ENCODE measurements at places on chromosomes 3 and 15.

GRCh38 chr3:161042023-161042501, 63.1 kb downstream of the B3GALNT1 start:
- H3K4me1 ChIP-seq, result no peaks in the 10 kb centered on the region
- H3K27ac ChIP-seq, result no peak overlapping the region
- H3K4me3 ChIP-seq, result no peak overlapping the region
- no peaks in the 10 kb centered on the region for H3K36me3 ChIP-seq

DNA sequence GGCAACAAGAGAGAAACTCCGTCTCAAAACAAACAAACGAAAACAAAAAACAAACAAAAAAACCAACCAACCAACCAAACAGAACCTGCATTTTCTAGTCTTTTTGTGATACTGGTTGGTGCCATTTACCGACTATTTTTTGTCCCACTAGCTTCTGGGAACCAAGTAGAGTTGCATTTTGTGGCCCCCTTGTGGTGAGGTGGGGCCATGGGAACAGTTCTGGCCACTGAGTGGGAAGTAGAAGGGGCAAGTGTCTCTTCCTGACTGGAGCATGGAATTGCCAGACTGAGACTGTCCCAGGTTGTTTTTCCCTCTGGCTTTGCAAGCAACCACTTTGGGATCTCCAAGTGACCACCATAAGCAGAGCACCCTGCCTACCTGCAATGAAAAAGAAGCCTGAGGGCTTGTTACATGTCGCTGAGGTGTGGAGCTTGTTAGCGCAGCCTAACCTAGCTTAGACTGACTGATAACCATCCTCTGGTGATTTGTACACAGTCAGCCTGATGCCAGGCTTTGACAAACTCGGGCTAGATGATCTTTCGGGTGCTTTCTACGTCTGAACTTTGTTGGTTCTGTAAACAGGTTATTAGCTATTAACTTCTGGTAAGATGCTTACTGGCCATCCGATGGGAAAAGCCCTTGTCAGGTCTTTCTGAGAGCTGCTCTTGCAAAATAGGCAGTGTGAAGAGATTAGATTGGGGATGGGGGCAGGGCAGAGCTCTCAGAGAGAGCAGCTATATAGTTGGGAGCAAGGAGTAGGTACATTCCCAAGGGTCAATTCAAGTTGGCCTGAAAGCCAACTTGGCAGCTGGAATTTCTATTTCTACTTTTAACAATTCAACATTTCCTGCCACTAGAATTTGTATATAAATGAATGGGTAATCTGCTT, 172.2 kb downstream of the SSR3 start:
- H3K4me3 ChIP-seq, result no peak overlapping the region
- no peaks in the 10 kb centered on the region for H3K36me3 ChIP-seq
- DNase-seq, result no peak
- no peaks in the 10 kb centered on the region for H3K4me1 ChIP-seq
- H3K27ac ChIP-seq, result no peak overlapping the region

- peaks cover 28% of the 10 kb centered on the region for H3K4me1 ChIP-seq
- H3K4me3 ChIP-seq, result no peak overlapping the region
These were observed 76.2 kb upstream of the HERC1 start for GRCh38 chr15:63909819-63910437.

DNA sequence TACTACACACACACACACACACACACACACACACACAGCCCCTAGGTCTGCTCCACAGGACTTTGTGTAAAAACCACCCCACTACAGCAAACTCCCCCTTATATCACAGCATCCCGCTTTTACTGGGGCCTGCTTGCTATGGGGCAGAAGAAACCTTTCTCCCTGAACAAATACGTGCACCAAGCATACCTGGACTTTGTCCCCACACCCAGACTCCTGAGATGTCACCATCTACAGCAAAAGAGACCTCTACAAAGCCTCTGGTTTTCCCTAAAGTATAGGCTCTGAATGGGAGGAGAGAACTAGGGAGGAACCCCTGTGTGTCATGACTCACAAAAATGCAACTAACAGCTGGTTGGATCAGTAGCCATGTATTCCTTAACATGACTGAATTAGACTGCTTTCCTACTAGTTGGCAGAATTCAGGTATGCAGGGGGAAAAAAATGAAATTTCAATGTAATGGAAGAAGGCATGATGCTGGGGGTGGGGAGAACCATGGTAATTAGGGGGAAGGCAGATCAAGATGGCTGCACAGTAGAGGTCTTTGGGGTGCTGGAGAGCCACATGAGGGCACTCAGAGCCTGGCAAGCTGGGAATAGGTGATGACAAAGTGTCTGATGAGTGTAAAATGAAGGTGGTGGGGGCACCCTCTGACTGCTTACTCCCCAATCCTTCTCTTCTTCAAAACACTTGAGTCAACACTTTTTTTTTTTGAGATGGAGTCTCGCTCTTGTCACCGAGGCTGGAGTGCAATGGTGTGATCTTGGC, 45.9 kb downstream of the DAPK2 start:
- H3K4me1 ChIP-seq, result peaks cover 78% of the 10 kb centered on the region
- H3K27ac ChIP-seq, result peak overlapping the region; percentile 80

DNA sequence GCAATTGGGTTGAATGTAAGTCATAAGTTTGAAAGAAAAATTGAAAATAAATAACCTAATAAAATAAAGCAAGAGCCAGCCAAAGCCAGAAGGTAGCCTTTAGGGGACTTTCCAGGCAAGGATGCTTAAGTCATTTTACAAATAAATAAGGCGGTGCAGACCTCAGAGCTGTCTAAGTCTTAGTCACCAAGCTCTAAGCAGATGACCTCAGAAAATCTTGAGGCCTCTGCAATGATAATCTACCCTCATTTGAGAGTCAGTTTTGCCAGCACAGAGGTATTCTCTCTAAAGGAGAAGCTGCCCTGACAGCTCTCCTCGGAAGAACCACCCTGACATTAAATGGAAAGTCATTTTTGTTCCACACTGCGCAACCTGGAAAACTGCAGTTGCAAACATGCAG, 113.9 kb downstream of the OXNAD1 start:
- no peaks in the 10 kb centered on the region for H3K27me3 ChIP-seq
- H3K36me3 ChIP-seq, result peaks cover 7% of the 10 kb centered on the region
- H3K27ac ChIP-seq, result no peak overlapping the region
- DNase-seq, result no peak
- H3K4me1 ChIP-seq, result peaks cover 20% of the 10 kb centered on the region

GRCh38 chr15:85354461-85354860, 25.9 kb upstream of the AKAP13 start:
- no peak for DNase-seq
- H3K27me3 ChIP-seq, result no peaks in the 10 kb centered on the region
- no peak overlapping the region for H3K27ac ChIP-seq
- H3K36me3 ChIP-seq, result no peaks in the 10 kb centered on the region
- no peak overlapping the region for H3K4me3 ChIP-seq

GRCh38 chr15:52060501-52060900, 41.5 kb downstream of the MAPK6 start:
- H3K27ac ChIP-seq, result no peak overlapping the region
- H3K27me3 ChIP-seq, result no peaks in the 10 kb centered on the region
- H3K4me3 ChIP-seq, result no peak overlapping the region
- peaks cover 3% of the 10 kb centered on the region for H3K36me3 ChIP-seq
- H3K4me1 ChIP-seq, result no peaks in the 10 kb centered on the region

- H3K27me3 ChIP-seq, result no peaks in the 10 kb centered on the region
- no peaks in the 10 kb centered on the region for H3K36me3 ChIP-seq
- H3K27ac ChIP-seq, result peak overlapping the region; percentile 64
These were observed 9.1 kb downstream of the LIPC start for GRCh38 chr15:58440922-58441321.

DNA sequence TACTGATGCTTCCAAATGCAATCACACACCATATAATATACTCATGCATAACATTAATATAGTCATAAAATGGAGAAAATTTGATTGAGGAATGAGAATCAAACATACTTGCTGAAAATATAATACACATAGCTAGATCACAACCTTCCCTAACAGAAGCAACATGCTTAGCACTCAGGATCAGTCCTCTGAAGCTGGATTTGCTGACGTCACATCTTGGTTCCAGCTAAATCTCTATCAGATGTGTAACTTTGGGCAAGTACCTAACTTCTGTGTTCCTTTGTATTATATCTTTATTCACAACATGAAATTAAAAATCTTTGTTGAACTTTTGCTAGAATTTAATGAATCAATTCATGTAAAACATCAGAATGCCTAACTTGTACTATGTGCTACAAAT, 263.5 kb downstream of the ZNF385D start:
- no peak for DNase-seq
- H3K36me3 ChIP-seq, result no peaks in the 10 kb centered on the region
- H3K4me1 ChIP-seq, result no peaks in the 10 kb centered on the region

- no peak overlapping the region for H3K27ac ChIP-seq
- H3K4me3 ChIP-seq, result no peak overlapping the region
- no peak for DNase-seq
- no peaks in the 10 kb centered on the region for H3K36me3 ChIP-seq
- no peaks in the 10 kb centered on the region for H3K4me1 ChIP-seq
These were observed 613.1 kb downstream of the SI start for GRCh38 chr3:164465172-164465571.

GRCh38 chr15:71252044-71252739, 136.9 kb downstream of the THSD4 start:
- no peaks in the 10 kb centered on the region for H3K4me1 ChIP-seq
- DNase-seq, result no peak
- no peaks in the 10 kb centered on the region for H3K36me3 ChIP-seq
- no peaks in the 10 kb centered on the region for H3K27me3 ChIP-seq
- no peak overlapping the region for H3K4me3 ChIP-seq

- no peaks in the 10 kb centered on the region for H3K4me1 ChIP-seq
- no peak for DNase-seq
- H3K36me3 ChIP-seq, result no peaks in the 10 kb centered on the region
- H3K27ac ChIP-seq, result no peak overlapping the region
- no peaks in the 10 kb centered on the region for H3K27me3 ChIP-seq
These were observed 763.4 kb downstream of the GBE1 start for GRCh38 chr3:80998022-80998421.

- no peak overlapping the region for H3K4me3 ChIP-seq
- no peaks in the 10 kb centered on the region for H3K4me1 ChIP-seq
- H3K36me3 ChIP-seq, result no peaks in the 10 kb centered on the region
- H3K27ac ChIP-seq, result no peak overlapping the region
These were observed 12.7 kb downstream of the TRPM1 start for GRCh38 chr15:31088672-31089367.

DNA sequence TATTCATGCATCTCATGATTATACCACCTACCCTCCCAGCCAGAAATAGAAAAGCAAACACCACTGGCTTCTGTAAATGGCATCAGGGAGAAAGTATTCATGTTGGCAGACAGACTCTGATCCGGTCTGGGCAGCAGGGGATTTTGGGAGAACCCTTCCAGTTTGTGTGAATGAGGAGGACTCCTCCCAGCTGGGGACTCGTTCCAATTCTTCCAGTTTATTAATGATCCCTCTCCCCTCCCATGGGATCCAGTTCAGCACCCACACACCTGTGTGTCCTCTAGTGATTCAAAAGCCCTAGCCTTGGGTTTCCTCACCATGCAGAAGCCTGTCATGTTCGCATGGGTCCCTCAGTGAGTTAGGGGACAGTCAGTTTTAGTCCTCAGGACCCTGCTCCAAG, 110.9 kb downstream of the IQSEC1 start:
- peak overlapping the region; percentile 1 for H3K27ac ChIP-seq
- peaks cover 95% of the 10 kb centered on the region for H3K4me1 ChIP-seq
- no peak for DNase-seq
- H3K4me3 ChIP-seq, result no peak overlapping the region
- H3K27me3 ChIP-seq, result no peaks in the 10 kb centered on the region

DNA sequence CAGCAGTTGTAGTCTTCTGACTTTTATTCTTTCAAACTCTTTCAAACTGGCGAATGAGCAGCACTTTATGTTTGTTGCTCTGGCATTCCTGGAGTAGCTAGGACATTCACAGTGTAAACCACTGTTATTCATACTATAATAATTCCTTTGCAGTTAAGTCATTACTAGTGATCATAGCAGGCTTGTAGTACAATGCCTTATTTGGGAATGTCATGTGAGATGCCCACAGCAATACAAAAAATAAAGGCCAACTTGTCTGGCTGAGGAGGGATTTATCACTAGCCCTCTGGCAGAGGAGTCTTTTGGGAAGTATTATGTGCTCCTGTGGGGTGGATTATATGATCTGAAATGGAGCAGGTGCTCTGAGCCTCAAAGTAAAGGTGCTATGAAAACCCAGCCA, 197.2 kb downstream of the VGLL3 start:
- H3K27me3 ChIP-seq, result no peaks in the 10 kb centered on the region
- no peaks in the 10 kb centered on the region for H3K36me3 ChIP-seq
- peaks cover 4% of the 10 kb centered on the region for H3K4me1 ChIP-seq
- H3K4me3 ChIP-seq, result no peak overlapping the region
- DNase-seq, result no peak

- no peak for DNase-seq
- H3K27me3 ChIP-seq, result no peaks in the 10 kb centered on the region
- H3K27ac ChIP-seq, result peak overlapping the region; percentile 12
- no peak overlapping the region for H3K4me3 ChIP-seq
- no peaks in the 10 kb centered on the region for H3K36me3 ChIP-seq
These were observed 52.3 kb upstream of the GALNT15 start for GRCh38 chr3:16122155-16122554.

GRCh38 chr3:126376444-126376843, 18.3 kb upstream of the CFAP100 start:
- no peak overlapping the region for H3K4me3 ChIP-seq
- no peak overlapping the region for H3K27ac ChIP-seq
- DNase-seq, result no peak
- H3K27me3 ChIP-seq, result no peaks in the 10 kb centered on the region
- peaks cover 25% of the 10 kb centered on the region for H3K4me1 ChIP-seq
- H3K36me3 ChIP-seq, result no peaks in the 10 kb centered on the region

DNA sequence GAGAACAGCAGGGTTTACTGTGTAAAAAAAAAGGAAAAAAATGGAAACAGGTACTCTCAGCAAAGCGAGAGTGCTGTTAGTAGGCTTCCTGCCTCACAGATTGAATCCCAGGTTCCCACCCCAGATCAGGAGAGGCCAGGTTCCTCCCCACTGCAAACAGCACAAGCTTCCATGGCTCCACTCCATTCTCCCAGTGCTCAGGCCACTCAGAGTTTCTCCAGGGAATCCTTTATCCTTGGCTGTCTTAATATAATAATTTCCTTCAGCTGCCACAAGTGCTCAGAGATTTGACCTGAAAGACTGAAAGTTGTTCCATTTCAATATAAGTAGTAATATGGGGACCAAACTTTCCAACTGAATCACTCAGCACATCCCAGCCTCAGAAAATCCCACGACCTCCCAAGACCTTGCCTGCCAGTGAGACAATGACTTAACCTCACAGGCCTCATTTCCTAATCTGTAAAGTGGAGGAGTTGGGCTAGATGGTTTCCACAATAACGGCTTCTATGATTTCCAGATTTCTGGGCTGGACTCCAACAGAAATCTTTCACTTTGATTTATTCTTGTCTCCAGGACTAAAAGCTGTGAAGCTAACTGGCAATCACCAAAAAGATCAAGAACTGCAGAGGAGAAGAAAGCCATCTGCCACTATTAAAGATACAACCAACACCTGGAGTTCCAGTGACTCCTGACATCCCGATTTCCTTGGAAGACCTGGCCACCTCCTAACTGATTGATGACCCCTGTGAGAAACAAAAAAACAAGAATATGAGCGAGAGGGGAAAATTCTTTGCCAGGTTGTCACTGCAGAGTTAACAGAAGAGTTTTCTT, 289.5 kb downstream of the NEK10 start:
- H3K36me3 ChIP-seq, result no peaks in the 10 kb centered on the region
- no peaks in the 10 kb centered on the region for H3K4me1 ChIP-seq
- no peak overlapping the region for H3K27ac ChIP-seq
- H3K4me3 ChIP-seq, result no peak overlapping the region
- no peak for DNase-seq

- H3K36me3 ChIP-seq, result no peaks in the 10 kb centered on the region
- no peak overlapping the region for H3K27ac ChIP-seq
- no peak overlapping the region for H3K4me3 ChIP-seq
- peaks cover 5% of the 10 kb centered on the region for H3K4me1 ChIP-seq
- no peak for DNase-seq
- no peaks in the 10 kb centered on the region for H3K27me3 ChIP-seq
These were observed 95.3 kb downstream of the AKAP13 start for GRCh38 chr15:85475711-85476110.

All from gastrocnemius medialis (tissue), 4 donors.